ENCODE measurements at places on chromosomes 12 and 14. TPM values are rescaled to one million over a fixed set of nuclear protein-coding genes. Genes with fewer than 3 reads are reported as not detected.

GRCh38 chr14:89481196-89481595, 64.2 kb upstream of the FOXN3 start:
- no peak for DNase-seq

DNA sequence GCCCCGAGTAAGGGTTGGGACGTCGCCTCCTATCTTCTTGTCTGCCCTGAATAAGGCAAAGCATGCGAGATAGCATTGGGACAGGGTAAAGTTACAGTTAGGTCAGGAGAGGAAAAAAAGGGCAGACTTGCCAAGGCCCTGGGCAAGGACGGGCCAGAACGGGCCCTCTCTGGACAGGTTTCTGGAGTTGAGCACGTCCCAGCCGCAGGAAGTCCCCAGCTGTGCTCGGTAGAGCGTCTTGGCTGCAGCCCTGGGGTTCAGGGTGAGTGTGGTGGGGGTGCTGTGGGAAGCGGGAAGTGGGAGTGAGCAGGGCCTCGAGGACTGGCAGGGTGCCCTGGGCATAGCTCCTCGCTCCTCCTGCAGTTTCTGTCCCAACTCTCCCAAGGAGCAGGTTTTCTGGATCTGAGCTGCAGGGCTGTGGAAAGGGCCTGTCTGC, 5.4 kb downstream of the RPS6KL1 start:
- DNase-seq = no peak

DNA sequence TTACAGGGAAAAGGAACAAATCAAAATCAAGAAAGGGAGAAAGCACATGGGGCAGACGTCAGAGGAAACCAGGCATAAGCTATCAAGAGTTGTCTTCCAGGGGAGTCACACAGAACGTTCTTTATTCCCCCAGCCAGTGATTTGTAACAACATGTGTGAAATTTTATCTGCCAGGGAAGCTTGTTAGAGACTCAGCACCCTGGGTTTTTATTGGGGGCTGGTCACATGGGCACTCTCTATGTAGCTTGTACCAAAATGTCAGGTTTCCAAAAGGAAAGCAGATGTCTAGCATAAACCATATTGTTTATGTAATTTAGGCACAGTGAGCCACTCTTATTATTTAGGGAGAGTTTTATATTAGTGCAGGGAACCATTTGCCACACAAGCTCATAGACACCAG, 440.4 kb upstream of the DCN start:
- no peak for DNase-seq

- DNase-seq = no peak
Measured at GRCh38 chr14:105198588-105198987, 17.5 kb upstream of the NUDT14 start.

- peak; percentile 77 for DNase-seq
Measured at GRCh38 chr12:51389302-51389999, 1.8 kb downstream of the GALNT6 start.

- DNase-seq = peak; percentile 68
Measured at GRCh38 chr14:22387776-22388241, 201.2 kb downstream of the DAD1 start.

DPF3 gene
- total RNA-seq = 4.7 TPM

GRCh38 chr14:30484201-30484600, 74.8 kb upstream of the G2E3 start:
- DNase-seq = no peak

DNA sequence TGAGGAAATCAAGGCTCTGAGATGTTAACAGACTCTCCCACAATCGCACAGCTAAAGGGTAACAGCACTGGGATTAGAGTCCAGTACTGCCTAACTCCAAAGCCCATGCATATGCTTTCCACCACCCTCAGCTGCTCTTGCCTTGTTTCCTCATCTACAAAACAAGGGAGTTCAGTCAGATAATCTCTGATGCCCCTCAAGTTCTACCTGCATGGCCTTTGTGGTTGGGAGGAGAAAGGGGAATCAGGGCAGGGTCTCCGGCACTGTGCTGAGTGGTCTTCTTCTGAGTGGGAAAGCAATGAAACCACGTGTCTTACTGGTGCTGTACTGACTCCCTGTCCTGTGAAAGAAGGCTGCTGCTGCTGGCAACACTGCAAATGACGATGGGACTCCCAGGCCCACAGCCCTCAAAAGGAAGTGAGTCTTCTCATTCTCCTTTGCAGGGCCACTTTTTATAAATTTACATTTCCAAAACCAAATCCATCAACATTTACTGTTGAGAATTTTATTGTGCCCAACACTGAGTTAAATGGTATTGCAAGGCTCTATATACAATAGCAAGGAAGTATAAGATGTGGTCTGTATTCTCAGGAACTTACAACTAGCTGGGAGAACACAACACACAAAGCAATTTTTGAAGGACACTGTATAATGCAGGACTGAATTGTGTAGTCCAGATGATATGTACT, 19.7 kb upstream of the DUSP16 start:
- DNase-seq = no peak

DNA sequence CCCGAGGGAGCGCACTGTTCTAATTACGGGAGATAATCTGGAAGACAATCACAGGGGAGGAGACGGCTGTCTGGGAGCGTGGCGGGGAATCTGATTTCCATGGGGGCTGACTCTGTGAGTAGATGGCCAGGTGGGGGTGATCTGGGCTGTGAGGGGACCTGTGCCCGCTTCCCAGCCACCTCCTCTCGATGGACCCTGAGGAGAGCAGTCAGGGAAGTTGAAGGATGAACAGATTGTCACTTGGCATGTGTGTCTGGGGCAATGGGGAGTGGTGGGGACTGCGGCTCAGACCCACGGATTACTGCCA, 22.6 kb downstream of the GALNT9 start:
- DNase-seq = no peak

DNA sequence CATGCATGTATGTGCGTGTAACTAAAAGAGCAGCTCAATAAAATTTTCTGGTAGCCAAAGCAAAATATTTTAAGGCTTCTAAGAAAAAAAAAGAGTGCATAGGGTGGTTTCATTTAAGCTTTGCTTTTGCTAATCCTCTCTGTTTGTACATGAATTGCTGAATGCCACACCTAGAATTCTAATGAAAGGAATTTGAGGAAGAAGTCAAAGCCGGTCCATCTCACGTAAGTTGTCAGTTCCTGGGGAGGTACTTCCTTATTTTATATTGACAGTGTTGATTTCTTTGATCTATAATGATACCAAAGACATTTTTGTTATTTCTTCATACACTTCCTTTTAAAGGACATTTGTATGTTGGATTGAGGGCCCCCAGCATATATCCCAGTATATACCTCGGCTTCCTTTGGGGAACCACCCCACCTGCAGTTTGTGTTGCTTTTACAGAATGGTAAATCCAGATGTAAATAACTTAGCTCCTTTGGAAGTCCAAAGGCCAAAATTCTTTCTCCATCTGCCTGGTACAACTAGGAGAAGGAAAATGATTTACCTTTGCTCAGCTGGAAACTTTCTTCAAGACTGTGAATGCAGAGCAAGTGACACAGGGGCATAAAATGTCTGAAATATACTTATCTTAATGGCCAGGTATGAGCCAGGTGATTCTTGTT, 420.9 kb upstream of the ATP2B1 start:
- no peak for DNase-seq

GRCh38 chr12:118150625-118151024, 14.7 kb downstream of the PEBP1 start:
- DNase-seq = no peak

GLIPR1L2 gene
- 0.91 TPM for total RNA-seq

DCN gene
- total RNA-seq = 356 TPM

TUBA1B gene
- total RNA-seq = 1,860 TPM

RAD51B gene
- 70.0 TPM for total RNA-seq

GRCh38 chr12:27870939-27871338, 90.9 kb upstream of the MANSC4 start:
- peak; percentile 81 for DNase-seq

PLXNC1 gene
- total RNA-seq = 1.2 TPM

ASB2 gene
- total RNA-seq = 8.9 TPM

GRCh38 chr12:4268329-4269181, 5.0 kb upstream of the CCND2 start:
- peak; percentile 18 for DNase-seq

ZNF705A gene
- total RNA-seq = not detected

DNA sequence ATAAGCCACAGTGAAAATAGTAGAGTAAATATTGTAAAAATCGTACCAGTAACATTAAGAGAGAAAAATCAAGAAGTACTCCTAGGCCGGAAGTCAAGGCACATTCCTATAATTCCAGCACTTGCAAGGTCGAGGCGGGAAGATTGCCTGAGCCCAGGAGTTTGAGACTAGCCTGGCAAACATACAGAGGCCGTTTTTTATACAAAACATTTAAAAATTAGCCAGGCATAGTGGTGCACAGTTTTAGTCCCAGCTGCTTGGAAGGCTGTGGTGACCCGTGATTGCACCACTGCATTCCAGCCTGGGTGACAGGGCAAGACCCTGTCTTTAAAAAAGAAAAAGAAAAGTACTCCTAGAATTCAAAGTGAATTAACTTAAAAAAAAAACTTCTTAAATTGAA, 341.8 kb downstream of the C12orf50 start:
- DNase-seq = peak; percentile 45

CLEC14A gene
- total RNA-seq = 0.10 TPM

DNA sequence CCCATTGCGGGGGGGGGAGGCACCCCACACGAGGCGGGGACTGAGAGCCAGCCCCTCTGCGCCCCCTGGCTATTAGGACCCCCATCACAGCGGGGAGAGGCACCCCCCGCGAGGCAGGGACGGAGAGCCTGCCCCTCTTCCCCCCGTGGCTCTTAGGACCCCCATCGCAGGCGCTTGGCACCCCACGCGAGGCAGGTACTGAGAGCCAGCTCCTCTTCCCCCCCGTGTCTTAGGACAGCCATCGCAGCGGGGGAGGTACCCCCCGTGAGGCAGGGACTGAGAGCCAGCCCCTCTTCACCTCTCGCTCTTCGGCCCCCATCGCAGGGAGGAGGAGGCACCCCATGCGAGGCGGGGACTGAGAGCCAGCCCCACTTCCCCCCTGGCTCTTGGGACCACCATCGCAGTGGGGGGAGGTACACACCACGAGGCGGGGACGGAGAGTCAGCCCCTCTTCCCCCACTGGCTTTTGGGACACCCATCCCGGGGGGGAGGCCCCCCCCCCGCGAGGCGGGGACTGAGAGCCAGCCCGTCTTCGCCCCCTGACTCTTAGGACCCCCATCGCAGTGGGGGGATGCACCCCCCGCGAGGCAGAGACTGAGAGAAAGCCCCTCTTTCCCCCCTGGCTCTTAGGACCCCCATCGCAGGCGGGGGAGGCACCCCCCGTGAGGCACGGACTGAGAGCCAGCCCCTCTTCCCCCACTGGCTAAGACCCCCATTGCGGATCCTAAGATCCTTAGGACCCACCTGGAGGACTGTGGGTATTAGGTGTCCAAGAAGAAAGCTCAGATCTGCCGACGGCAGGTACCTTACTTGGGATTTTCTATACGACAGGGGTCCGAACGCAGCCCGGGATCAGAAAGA, 198.6 kb upstream of the PZP start:
- no peak for DNase-seq

PRH2 gene
- total RNA-seq = not detected

GRCh38 chr12:108129017-108129812, at the start of gene WSCD2:
Gene WSCD2, plus strand, starts transcription at chr12:108129288. Its CDS starts 66,545 bp downstream, at chr12:108195833.
- peak; percentile 17 for DNase-seq

DNA sequence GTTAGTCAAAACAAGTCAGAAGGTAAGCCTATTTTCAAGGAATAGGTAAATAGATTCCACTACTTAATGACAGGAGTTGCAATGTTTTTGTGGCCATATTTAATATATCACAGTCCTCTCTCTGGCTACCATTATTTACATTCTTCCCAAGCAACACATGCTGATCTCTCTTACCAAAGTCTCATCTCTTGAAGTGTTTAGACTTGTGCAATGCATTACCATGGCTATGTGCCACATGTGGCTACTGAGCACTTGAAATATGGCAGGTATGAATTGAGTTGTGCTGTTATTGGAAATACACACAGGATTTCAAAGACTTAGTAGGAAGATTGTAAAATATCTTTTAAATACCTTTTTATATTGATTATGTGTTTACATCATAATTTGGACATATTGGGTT, 262.4 kb upstream of the PDE3A start:
- DNase-seq = no peak

LIMA1 gene
- 137 TPM for total RNA-seq

DNA sequence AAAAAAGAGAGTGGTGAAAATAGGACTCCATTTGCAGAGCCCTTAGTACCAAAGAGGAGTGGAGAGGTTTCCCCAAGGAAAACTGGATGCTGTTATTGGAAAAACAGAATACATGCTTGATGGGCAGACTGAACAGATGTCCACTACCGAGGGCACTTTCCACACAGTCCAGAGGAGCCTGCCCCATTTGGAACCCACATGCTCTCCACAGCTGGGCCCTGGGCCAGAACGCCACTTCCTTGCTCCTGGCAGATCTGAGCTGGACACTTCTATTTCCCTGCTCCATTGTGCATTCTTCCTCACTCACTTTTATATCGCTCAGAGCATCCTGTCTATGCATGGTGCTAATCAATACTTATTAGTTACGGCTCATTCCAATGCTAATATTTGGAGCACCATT, 249.9 kb downstream of the SLC15A4 start:
- DNase-seq = no peak

- no peak for DNase-seq
Measured at GRCh38 chr12:50018968-50019367, 6.3 kb downstream of the RACGAP1 start.

LBHD2 gene
- total RNA-seq = 2.7 TPM

KRT71 gene
- total RNA-seq = not detected

- peak; percentile 94 for DNase-seq
Measured at GRCh38 chr12:124939421-124940142, 25.1 kb upstream of the UBC start.

C14orf132 gene
- 35.7 TPM for total RNA-seq

- DNase-seq = no peak
Measured at GRCh38 chr14:32601906-32602305, 272.8 kb downstream of the AKAP6 start.

GRCh38 chr12:112986291-112986800, 8.0 kb downstream of the OAS2 start:
- DNase-seq = no peak
